Panc1 (cell line): ENCODE measurements at places on chromosomes 2 and 18.

- DNase-seq: peak; percentile 22
These were observed 99.8 kb downstream of the CACNB4 start for GRCh38 chr2:151999053-151999452.

DNA sequence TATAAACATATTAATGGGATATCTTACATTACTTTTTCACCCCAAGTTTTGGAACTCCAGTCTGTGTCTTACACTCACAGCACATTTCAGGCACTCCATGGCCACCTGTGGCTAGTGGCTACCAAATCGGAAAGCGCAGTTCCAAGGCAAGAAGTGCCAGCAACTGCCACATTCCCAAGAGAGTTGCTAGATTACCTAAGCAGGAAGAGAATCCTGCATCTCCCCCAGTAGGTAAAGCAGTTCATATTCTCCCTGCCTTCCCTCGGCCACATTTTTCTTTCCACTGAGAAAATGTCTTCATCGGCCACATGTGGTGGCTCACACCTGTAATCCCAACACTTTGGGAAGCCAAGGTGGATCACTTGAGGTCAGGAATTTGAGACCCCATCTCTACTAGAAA, 62.8 kb downstream of the MEX3C start:
- no peak for DNase-seq

- no peak for DNase-seq
These were observed 526 bp downstream of the CHN1 start for GRCh38 chr2:175004730-175004979.

DNA sequence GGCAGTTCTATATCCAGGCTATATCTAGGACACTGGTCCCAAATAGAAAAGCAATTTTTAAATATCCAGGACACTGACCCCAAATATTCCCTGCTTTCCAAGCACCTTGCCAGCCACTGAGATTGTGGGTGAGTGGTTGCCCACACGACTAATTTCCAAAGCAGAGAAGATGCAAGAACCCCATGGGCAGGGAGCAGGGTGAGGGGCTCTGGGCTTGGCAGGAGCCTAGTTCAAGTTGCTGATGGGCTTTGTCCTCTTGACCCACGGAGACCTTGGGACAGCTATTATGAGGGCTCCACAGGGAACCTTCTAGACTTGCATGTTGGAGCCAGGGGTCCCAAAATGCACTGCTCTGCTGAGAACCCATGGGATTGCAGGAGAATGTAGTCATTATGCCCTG, 146.0 kb upstream of the SMAD2 start:
- no peak for DNase-seq

DNA sequence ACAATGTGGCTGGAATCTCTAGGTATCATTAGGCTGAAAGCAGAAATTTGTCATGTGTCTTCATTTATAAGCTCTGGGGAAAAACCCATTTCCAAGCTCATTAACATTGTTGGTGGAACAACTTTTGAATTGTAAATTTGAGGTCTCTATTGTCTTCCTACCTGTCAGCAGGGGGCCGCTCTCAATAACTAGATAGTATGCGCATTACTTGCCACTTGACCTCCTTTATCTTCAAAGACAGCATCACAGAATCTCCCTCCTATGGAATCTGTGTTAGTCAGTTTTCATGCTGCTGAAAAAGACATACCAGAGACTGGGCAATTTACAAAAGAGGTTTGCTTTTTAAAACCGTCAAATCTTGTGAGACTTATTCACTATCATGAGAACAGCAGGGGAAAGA, 223.1 kb downstream of the CALCRL start:
- DNase-seq: no peak

DNA sequence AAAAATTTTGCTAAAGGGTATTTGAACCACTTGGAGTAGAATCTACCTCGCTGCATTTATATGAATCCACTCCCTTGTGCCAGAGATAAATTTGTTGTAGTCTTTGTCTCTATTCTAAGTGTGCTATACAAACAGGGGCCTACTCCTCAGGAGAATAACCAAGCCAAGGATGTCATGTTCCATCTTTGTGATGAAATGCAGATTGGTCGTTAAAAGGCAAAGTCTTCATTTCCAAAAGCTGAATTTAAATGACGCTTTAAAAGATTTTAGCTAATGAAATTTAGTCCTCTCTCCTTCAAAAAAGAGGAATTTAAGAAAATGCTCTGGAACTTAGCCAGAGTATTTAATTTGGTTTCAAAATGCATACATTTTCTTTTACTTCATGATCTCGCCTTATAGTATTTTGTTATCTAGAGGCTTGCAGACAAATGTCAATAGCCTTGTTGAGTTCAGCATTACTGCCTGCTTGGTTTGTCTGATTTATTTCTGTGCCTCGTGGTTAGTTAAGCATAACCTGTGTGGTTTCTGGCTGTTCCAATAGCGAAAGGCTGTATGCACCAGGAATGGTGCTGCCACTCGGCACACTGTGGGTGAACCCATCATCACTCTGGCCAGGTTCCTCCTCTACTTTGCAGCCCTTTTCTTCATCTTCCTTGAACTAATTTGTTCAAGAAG, 417.6 kb downstream of the ZNF521 start:
- DNase-seq: no peak

DNA sequence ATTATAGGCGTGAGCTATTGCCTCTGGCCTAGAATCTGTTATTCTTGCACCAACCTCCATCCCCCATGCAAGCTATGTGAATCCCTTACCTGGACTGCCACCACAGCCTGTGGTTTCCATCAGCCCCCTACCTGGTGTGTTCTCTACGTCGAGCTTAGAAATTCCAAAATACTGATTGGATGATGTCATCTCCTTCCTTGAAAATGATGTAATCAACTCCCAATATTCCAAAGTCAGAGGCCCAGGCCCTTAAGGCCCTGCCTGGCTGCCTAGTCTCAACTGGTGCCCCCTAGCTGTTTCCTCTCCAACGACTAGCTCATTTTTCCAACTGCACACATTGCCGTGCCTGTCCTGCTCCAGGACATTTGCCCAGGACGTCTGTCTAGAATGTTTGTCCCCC, 41.3 kb upstream of the GBX2 start:
- no peak for DNase-seq
